GOT3 (cell line): ENCODE measurements at places on chromosomes 13 and 19.

DNA sequence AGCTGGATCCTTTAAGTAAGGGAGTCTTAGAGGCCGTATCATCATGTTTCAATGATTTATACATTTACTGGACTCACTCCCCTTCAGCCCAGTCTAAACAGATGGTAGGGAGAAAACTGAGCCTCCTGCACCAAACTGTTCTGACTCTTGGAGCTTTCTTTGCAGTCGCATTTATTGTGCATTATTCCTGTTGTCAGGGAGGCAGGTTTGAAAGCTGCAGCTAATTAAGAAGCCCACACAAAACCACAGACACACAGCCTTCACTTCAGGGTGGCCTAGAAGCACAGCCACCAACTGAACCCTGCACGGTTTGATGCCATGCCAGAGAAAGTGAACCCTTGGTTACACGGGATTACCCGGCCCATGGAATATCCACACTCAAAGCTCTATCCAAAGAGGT, 911.0 kb downstream of the UQCRFS1 start:
- no peak for DNase-seq

DNA sequence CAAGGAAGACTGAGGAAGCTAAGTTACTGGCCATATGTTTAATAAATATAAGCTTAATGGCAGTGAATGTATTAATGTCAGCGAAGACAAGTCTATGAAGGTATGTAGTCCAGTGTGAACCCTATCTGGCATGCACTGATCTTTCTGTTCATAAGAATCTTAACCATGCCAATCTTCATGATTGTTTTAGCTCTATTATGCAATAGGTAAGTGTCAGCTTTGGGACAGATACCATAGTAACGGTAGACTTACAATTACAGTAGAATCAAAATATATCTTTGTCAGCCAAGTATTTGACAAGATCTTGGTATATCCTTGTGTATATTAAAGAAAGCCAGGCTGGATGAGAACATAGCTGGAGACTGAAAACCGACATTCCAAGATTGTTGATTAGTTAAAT, 428.5 kb downstream of the SPRY2 start:
- DNase-seq, result no peak

GRCh38 chr19:18433015-18433691, 4.8 kb downstream of the ISYNA1 start:
- DNase-seq, result no peak

DNA sequence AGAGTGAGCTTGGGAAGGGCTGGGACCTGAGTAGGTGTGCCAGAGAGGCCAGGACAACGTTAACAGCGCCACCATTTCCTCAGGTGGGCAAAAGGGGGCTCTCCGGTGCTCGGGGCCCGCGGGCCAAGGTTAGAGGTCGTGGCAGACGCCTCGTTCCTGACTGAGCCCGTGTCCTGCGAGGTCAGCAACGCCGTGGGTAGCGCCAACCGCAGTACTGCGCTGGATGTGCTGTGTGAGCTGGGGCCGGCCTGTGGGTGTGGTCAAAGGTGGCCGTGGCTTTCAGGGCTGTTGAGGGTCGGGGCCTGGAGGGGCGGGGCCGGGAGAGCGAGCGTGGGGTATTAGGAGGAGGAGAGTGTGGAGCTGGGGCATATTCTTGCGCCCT, 3.7 kb downstream of the KIRREL2 start:
- no peak for DNase-seq

DNA sequence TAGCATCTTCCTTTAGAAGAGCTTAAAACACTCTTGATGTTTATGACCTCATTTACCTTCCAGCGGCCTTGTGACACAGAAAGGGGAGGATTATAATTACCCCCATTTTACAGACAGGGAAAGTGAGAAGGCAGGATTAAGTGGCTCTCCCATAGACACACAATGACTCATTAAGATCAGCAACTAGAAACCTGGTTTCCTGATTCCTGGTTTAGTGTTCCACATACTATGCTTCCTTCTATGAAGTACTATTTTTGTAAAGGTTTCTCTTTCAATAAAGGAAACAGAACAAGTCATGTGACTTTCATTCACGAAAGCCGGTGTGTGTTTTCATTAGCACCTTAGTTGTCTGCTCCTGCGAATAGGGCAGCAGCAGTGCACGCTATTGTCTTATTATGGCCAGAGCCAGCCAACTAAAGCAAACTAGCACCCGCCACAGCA, 8.3 kb downstream of the IRS2 start:
- DNase-seq, result no peak

DNA sequence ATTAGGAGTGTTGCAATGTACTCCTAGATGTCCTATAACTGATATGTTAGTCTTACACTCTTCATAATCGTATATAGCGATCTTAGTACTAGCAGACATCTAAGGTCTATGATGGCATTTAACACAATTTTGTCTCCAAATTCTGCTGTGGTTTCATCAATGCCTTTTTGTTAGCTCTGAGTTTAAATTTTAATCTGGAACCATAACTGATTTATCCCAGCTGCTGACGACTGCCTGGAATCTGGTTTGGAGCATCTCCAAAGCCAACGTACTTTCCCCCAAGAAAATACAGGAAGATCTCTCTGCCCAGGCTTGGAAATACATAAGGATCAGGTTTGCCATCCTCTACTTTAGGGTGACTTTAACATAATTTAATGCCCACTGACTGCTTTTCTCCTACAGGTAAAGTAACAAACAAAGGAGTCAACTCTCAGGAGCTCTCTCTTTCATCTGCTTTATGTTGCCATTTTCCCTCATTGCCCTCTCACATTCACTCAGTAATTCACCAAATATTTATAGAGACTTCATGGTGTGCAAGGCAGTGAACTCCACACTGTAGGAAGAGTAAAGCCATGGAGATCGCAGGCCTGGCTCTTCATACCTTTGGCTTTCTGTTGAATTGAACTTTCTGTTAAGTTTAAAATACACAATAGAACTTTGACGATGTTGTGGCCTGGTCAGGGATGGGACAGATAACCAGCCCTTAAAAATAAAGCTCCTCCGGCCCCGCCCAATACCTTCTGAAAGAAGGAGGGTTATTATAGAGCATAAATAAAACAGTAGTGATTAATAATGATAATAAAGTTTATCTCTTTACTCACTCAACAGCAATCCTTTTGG, 23.3 kb upstream of the SPART start:
- no peak for DNase-seq

GRCh38 chr19:6967967-6968366, 53.3 kb downstream of the MBD3L2B start:
- no peak for DNase-seq

- no peak for DNase-seq
Observed at GRCh38 chr13:85314686-85315085, 484.5 kb downstream of the SLITRK6 start.

- DNase-seq, result no peak
Observed at GRCh38 chr13:43783820-43784219, 3.0 kb downstream of the ENOX1 start.

- DNase-seq, result no peak
Observed at GRCh38 chr13:56861476-56861875, 279.2 kb upstream of the PRR20A start.

DNA sequence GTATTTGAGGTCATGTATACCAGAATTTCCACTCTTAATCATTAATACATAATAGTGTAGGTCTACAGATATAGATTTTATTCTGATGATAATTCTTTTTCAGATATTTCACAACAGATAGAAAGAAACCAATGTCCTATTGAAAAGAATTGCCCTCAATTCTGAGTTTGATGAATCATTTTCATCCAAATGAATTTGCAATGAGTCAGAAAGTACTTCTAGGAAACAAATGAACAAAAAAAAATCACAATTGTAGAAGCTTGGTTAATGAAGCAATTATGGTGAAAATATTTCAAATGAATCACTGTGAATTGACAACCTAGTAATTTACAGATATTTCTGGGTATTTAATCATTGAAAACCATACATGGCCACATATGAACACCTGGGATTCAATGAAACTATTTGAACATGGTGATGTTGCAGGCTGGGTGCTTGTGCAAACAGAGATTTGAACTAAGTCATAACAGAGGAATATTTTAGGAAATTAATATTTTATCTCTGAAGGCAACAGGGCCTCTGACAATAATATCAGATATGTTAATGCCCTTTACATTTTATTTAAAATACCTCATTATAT, 360.9 kb downstream of the SLITRK5 start:
- no peak for DNase-seq

DNA sequence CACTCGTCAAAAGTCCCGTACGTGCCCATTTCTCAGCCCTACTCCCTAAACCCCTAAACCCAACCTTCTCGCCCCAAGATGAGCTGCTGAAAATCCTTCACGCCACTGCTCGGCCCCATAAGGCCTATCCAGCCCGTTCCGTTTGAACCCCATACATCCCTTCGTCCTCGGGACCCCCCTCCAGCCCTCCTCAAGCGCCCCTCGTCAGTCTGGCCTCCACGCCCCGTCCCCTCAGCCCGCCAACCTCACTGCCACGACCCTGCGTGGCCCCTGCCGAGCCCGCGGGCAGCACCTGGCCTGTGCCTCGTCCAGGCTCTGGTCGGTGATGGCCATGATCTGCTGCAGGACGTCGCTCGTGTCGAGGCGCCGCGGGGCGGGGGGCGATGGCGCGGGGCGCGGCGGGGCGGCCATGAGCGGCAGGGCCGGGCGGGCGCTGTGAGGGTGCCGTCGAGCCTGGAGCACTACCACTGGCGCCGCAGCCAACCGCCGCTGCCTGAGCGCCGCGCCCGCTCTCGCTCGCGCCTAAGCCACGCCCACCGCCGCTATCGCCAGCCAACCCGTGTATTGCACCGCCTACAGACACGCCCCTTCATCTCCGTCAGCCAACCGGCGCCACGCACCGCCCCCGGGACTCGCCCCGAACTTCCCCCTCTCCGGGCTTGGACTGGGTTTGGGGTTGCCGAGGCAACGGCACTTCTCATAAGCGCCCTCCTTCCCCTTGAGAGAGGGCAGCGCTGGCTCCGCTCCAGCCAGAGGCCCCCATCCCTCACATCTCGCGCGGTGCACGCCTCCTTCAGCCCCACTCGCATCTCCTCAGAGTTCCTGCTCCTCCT, at the start of gene PBX4:
Gene PBX4, minus strand, starts transcription at position 469 of the 833 bp plus-strand sequence. Its CDS starts 58 bp downstream, at position 411.
- peak; percentile 88 for DNase-seq

DNA sequence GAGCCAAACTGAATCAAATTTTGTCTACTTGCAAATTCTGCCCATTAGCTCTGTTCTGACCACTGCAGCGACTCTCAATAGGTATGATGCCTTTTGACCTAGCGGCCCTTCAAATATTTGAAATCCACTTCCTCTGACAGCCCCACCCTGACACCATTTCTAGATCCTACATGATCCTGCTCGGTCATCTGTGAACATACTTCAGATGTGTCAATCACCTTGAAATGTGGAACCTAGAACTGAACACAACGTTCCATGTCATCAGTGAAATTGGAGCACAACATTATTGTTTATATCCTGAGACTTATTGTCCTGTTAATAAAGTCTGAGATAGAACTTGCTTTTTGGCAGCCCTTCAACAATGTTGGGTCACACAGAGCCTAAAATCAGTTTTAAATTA, 98.2 kb downstream of the UBL3 start:
- no peak for DNase-seq

DNA sequence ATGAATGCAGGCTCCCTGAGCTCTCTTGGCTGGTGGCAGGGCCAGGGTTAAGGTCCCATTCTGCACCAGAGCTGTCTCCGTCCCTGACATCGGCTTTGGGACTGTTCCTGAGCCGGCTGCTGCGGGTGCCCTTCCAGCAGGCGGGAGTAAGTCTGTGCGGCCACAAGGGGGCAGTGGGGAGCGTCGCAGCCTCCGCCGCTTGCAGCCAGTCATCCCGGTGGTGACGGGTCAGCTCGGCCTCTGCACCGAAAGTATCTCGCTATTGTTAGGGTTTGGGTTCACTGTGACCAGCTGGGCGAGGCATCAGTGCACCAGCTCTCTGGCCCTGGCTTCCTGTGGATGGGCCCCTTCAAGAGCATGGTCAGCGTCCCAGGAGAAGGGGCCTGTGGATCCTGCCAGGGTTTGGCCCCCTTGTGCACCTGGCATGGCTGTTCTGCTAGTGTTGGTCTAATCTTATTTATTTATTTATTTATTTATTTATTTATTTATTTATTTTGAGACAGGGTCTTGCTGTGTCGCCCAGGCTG, 15.1 kb downstream of the NDUFB7 start:
- peak; percentile 25 for DNase-seq

DNA sequence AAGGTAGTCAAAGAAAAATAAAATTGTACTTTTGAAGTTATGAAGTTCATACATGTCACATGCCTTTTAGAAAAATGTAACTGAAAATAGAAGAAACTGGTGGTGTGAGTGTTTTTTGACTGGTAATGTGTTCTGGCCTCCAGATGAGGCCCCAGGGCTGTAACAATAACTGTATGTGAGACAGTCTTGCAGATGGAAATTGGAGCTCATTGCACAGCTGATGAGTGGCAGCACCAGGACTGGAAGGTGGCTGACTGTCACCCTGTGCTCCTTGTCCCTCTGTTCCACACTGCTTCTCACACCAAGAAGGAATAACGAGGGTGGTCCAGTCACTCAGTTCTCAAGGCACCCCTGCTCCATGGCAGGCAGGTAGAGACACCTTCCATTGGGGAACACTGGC, 215.6 kb downstream of the SLC7A1 start:
- no peak for DNase-seq

GRCh38 chr13:30354493-30355383, 47.4 kb upstream of the KATNAL1 start:
- no peak for DNase-seq

GRCh38 chr19:56266051-56266450, 6.5 kb upstream of the EDDM13 start:
- DNase-seq, result no peak

- DNase-seq, result no peak
Observed at GRCh38 chr13:113179374-113180230, 21.2 kb downstream of the PROZ start.

DNA sequence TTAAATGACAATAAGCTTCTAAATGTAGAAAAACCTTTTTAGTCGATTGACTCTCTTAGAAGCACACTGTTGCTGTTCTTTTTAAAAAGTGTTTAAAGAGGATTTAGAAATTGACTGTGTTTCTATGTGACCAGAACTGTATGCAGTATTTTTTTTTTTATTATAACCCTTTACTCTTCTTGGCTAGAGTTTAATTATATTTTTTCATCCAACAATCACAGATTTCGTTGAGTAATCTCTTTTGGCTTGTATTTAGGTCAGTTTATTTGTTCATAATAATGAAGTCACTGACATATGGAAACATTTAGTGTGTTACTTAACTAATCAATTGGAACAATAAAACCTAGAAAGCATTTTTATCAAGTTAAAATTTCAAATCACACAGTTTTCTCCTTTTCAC, 19.9 kb downstream of the CSNK1A1L start:
- DNase-seq, result no peak

DNA sequence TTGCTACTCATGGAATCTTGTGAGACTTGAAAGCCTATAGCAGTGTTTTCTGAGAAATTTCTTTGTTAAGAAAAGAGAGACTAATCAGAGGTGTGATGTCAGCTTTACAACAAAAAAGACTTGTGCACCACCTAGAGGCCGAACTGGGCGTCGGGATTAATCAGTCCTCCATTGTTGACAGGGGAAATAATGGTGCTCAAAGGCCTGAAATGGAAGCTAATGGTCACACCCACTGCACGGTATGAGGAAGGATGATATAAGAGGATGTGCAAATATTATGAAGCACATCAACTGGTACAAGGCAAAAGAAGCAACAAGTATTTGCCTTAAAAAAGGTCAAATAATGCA, 480.2 kb upstream of the MIR17HG start:
- no peak for DNase-seq

- no peak for DNase-seq
Observed at GRCh38 chr13:102687520-102687919, 7.3 kb downstream of the METTL21C start.

- no peak for DNase-seq
Observed at GRCh38 chr13:39111145-39111544, 72.9 kb downstream of the NHLRC3 start.
